ENCODE measurements at places on chromosomes 6 and 20. TPM values are rescaled to one million over a fixed set of nuclear protein-coding genes. Genes with fewer than 3 reads are reported as not detected.

HMGCLL1 gene
- total RNA-seq = not detected

KIF25 gene
- total RNA-seq = not detected

PPIL6 gene
- total RNA-seq = 0.84 TPM

SLC17A1 gene
- not detected for total RNA-seq

FGD2 gene
- total RNA-seq = 1.2 TPM

ABHD16B gene
- total RNA-seq = not detected

EEF1E1 gene
- total RNA-seq = 11.2 TPM

PERP gene
- total RNA-seq = 1.4 TPM

LATS1 gene
- 36.1 TPM for total RNA-seq

SIRPD gene
- 0.55 TPM for total RNA-seq

TMC2 gene
- total RNA-seq = not detected

DLL1 gene
- total RNA-seq = 7.1 TPM

ZNF341 gene
- 2.1 TPM for total RNA-seq

GSTA3 gene
- not detected for total RNA-seq

DNA sequence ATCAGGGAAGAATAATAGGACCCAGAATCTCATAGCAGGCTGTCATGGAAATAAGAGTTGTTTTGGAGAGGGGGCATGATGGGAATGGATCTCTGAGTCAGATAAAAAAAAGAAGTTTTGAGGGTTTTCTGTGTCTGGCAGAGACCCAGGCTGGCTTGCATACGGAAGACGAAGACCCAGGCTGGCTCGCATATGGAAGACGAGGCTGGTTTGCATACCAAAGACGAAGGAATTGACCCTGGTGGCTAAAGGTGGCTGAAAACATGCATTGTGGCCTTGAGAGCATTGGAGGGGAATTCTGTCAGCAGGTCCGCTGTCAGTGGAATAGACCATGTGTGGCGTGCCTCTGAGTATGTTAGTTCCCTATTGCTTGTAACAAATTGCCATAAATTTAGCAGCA lies 335.1 kb downstream of the BTBD3 start:
- no peak for DNase-seq

- DNase-seq = no peak
These were observed 19.0 kb downstream of the RRBP1 start for GRCh38 chr20:17663040-17663399.

- peak; percentile 29 for DNase-seq
These were observed 2.0 kb downstream of the SMIM29 start for GRCh38 chr6:34246563-34247391.

DNA sequence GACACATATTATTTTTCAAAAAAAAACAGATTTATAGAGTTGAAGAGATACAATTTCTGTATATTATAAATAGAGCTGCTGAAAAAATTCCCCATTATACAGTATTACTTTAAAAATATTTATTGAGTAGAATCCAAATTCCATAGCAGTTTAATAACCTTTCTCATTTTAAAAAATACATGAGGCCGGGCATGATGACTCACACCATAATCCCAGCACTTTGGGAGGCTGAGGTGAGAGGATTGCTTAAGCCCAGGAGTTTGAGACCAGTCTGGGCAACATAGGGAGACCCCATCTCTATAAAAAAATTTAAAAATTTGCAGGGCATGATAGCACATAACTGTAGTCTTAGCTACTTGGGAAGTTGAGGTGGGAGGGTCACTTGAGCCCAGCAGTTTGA lies 13.0 kb downstream of the ATRN start:
- DNase-seq = no peak

DNA sequence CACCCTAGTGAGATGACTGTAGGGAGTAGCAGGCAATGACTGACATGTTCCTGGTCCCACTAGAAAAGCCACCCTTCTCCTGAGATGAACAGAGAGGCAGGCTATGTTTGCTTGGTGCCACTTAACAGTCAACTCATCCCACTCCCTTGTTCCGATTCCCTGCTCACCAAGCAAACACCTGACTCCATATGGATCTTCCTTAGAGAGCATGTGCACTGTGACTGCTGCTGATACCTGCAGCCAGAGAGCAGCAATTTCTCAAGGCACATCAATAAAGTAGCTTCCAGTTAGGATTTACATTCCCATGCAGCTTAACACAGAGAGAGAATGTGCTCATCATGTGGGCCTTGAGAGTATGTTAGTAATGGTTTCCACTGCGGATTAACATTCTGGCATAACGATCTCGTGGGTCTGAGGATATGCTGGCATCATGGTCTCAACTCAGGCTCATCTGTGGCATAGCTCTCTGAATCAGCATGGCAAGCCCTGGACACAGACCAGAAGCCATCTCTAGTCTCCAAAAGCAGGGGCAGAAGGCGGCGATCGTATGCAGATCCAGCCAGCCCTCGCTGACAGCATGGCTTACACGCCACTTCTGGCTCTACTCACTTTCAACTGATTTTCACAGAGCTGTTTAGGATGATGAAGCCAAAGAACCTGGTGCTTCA lies 43.9 kb downstream of the ATXN1 start:
- DNase-seq = no peak

GRCh38 chr6:26545627-26546026 lies 7.5 kb downstream of the HMGN4 start:
- no peak for DNase-seq

- DNase-seq = no peak
These were observed 114.7 kb downstream of the PSMB1 start for GRCh38 chr6:170438402-170438753.

- no peak for DNase-seq
These were observed 28.0 kb downstream of the PSMG4 start for GRCh38 chr6:3286641-3287171.

GRCh38 chr6:48959251-48960060 lies 503.6 kb downstream of the MMUT start:
- DNase-seq = no peak

GRCh38 chr20:45991616-45992015 lies 17.1 kb upstream of the MMP9 start:
- no peak for DNase-seq

- DNase-seq = no peak
These were observed 83.7 kb downstream of the MKKS start for GRCh38 chr20:10350188-10350842.

- DNase-seq = no peak
These were observed 45.1 kb downstream of the BCAS1 start for GRCh38 chr20:54025251-54025771.

DNA sequence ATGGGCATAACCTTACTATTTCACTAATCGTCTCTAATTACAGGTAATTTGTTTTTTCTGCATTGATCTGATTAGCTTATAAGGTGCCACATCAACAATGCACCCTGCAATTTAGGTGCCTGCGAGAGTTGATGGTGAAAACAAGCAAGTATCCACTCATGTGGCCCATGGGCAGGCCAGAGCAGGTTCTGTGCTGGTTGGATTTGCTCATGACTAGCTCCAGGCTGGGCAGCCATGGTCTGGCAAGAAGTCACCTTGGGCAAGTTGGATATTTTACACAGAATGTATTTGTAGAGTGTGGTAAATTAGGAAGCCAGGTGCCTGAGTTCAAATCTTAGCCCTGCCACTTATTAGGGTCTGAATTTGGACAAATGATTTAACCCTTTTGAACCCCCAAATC lies 25.3 kb downstream of the RAB44 start:
- DNase-seq = no peak

DNA sequence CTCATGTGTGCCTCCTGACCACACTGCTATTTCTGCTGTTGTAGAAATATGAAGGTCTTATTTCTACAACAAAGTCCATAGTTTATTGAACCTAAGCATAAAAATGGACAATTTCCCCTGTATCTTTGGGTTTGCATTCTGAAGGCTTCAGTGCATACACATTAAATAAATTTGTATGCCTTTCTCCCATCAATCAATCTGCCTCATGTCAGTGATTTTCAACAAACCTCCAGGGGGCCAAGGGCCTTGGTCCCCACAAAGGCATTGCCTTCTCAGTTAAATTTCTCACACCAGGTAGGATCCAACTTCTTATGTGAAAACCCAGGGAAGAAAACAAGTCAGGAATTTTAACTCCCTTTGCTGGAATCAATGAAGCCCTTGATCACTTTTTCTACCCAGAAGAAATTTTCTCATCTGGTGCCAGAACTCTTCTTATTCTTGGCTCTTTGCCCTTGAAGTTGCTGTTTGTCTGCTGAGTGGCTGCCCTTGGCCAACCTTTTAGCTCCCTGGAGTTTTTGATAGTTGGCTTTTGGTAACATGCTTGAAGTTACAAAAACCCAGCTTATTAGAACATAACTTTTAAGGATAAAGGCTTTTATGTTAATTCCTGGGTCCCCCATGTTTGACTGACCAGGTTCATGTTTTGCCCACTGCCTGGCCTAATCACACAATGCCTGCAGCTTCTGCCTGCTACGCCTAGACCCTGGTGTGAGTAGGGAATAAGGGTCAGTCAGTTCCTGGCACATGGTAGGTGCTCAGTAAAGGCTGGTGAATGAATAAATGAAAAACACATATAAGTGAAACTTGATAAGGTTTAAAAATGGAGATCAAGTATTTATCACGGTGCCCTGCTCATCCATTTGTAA lies 37.0 kb downstream of the SHLD1 start:
- DNase-seq = no peak

GRCh38 chr20:58389324-58389967 lies 417 bp downstream of the VAPB start:
- DNase-seq = no peak

DNA sequence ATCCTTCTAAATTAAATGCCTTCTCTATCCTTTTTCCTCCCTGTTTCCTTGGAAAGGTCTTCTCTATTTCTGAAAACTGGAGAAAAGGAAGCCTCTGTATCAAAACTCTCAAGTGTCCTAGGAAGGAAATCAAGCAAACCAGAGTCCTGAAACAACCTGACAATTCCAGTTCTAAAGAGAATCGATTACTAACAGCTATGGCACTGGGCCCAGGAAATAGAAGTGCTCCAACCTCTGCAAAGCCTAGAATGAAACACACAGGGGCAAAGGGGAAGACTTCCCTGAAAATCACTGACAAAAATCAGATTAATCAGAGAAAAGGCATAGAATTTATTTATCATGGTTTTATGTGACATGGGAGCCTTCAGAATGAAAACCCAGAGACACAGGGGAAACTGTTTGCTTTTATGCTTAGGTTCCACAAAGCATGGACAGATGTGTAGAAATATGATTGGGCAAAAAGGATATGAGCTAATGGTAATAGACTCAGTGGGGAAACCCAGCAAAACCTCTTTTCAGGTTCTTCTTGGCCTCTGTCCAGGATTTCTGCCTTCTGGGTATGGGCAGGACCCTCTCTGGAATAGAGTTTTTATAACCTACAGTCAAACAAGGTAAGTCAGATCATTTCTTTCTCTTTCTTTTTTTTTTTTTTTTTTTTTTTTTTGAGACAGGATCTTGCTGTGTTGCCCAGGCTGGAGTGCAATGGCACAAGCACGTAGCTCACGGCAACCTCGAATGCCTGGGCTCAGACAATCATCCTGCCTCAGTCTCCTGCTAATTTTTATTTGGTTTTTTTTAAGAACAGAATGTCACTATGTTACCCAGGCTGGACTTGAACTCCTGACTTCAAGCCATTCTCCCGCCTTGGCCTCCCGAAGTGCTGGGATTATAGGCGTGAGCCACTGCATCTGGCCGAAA lies 91.7 kb downstream of the CD24 start:
- no peak for DNase-seq

DNA sequence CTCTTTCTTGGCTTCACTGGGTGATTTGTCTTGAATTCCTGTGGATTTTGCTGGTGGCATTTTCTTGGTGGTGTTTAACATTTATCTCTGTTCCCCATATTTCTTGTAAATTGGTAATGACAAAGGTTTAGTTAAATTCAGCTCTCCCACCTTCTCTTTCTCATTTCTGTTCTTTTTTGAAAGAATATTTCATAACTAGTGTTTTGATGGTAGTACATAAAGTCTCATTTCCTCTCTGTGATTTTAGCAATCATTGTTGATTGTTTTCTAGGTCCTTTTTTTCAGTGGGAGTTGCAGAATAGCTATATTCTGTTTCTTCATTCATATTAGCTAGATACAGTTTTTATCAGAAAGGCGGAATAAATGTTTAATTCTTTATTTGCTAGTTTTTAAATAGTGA lies 73.1 kb downstream of the QKI start:
- no peak for DNase-seq

DNA sequence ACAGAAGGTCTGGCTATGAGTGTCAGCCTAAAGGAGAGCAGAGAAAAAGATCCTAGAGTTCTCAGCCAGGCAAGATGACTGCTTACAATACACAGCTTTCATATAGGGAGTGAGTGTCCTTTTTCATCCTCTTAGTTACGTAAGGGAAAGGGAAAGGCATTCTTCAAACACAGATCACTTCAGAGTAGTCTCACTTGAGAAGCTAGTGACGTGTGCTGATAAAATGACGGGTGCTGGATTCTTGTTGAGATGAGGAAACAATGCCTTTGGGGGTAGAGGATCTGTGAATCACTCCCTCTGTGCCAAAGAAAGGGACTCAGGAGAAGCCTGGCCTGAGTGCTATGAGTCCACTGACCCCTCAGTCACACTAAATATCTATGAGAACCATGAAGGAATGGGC lies 117.3 kb downstream of the QRSL1 start:
- DNase-seq = no peak

- no peak for DNase-seq
These were observed at the start of gene SRSF12 for GRCh38 chr6:89117211-89118108. Gene SRSF12 (minus strand): TSS chr6:89118071. CDS start chr6:89117887, 184 bp downstream.

DNA sequence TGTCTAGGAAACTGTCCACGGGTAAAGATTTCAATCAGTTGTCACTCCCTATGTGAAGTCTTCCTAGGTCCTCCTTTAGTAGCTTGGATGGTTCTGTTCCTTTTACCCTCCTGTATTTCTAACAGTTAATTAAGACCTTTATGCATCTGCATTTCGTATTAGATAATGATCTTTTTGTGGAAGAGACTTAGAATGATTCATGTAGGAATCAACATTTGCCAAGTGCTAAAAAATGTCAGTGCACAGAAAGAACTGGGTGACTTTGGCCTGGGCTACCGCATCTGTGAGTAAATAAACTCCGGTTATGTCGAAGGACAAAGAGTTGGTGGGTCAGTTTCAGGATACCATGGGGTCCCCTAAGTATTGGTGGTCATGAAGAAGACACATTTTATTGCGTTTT lies 918.0 kb downstream of the TFAP2A start:
- no peak for DNase-seq

GRCh38 chr20:11702721-11703518 lies 214.8 kb upstream of the BTBD3 start:
- DNase-seq = no peak

- no peak for DNase-seq
These were observed 43.2 kb upstream of the PLCB4 start for GRCh38 chr20:9025643-9026042.

GRCh38 chr6:112799889-112800288 lies 452.8 kb downstream of the RFPL4B start:
- no peak for DNase-seq

GRCh38 chr6:128275030-128275429 lies 245.4 kb downstream of the PTPRK start:
- DNase-seq = no peak
